Posterior cingulate gyrus (tissue), 11 donors: ENCODE measurements at places on chromosomes 5 and 9.

DNA sequence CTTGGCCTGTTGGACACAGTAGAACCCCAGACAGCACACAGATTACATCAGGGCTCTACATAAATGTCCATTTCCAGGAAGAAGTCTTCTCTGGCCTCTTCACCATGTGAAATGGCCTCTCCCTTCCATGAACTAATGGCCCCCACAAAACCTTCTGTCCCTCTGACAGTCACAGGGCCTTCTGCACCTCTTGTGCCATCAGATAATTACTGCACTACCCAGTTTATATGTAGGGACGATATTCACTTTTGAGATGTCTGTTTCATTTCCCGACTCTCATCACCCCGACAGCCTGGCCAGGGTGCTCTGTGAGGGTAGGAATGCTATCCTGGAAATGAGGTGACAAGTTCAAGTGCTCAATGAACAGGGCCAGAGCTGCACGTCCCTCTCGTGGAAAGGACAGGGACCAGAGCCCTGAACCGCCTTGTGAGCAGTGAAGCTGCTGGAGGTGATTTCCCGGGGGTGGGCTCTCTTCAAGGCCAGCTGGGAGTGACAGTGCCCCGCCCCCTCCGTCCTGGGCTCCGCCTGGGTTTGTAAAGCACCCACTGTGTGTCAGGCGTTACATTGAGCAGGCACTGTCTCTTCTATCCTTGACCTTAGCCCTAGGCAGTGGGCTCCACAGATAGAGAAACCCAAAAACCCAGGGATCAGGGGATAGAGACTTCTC lies 3.0 kb upstream of the FAM78A start:
- DNase-seq: no peak

- DNase-seq: no peak
Measured at GRCh38 chr5:123949807-123950340, 437.9 kb downstream of the CSNK1G3 start.

DNA sequence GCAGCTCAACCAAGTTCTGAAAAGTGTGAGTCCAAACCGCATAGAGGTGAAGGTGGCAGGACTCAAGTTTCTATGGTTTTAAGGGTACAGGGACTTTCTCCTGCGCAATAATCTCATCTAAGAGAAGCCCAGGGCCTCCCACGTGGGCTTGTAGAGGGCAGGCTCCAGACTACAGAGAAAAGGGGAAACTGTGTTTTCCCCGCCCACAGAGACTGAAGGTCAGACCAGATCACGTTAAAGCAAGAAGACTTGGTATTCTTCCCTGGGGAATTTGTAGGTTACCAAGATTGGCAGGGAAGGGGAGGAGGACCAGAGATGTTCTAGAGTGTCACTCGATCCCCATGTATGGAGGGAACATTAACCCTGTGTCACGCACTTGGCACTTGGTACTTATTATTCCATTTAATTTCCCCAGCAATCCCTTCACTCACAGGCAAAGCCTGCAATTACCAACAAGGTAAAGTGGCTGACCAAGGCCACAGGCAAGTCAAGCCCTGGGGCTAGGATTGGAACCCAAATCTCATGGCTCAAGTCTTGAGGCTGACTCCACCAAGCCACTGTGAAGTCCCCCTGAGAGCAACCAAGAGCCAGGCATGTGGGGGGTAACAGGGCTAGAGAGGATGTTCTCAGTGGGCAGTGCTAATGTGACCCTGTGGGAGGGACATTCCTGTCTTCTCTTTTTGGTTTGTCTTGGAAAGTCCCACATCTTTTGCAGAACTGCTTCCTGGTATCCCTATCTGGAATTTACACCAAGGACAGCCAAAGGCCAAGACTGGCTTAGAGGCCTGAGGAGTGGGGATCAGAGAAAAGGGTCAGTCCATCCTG lies 18.3 kb upstream of the NEK6 start:
- DNase-seq: no peak

DNA sequence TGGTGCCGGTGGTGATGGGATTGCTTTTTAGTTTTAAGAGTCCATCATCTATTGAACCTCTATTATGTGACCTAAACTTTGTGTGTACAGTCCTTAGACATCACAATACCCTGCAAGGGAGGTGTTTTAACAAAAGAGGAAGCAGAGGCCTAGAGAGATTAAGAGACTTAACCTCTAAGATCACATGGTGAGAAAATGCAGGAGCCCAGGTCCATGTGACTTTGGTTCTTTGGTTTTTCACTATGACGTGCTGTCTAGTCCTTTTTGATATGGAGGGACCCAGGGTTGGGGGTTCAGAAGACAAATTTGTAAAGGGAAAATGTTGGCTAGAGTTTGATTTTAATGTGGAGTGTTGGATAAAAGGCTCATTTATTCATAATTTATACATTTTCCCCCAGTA lies 34.1 kb upstream of the TRMT10B start:
- DNase-seq: no peak
